ENCODE measurements at places on chromosomes 2 and 18.
A peak's percentile ranks its signal among the peaks of the same experiment; 100 is the strongest.

DNA sequence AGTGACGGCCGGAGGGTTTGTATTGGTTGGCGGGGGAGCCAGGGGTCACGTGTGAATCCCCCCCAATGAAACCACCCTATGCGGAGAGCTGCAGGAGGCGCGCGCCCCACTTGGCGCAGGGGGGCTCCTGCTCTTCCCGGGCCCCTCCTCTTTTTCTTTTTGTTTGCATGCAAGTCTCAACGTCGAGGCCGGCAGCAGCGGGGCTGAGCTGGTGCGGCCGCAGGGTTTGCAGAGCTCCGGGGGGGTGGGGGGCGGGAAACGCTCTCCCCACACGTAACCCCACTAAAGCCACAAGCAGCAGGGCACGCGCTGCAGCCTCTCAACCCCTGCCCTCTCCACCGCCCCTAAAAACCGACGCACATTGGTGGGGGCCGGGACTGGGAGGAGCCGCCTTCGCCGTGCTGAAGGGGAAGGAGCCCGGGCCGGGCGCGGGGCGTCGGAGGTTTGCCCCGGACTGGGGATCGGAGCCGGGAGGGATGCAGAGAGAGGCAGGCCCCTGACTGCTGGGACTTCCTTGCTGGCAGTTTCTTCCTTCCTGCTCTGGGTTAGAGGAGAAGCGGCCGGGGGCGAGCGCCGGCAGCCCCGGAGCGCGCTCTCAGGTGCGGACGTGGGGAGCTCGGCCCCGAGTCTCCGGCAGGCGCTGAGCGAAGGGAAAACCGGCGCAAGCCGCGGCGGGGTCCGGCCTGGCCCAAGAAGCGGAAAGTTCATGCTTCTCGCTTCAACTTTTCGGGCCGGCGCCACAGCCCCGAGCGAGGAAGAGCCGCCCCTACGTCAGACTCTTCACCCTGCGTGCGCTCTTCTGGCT, 864 bp downstream of the LBH start:
- no peak for DNase-seq

DNA sequence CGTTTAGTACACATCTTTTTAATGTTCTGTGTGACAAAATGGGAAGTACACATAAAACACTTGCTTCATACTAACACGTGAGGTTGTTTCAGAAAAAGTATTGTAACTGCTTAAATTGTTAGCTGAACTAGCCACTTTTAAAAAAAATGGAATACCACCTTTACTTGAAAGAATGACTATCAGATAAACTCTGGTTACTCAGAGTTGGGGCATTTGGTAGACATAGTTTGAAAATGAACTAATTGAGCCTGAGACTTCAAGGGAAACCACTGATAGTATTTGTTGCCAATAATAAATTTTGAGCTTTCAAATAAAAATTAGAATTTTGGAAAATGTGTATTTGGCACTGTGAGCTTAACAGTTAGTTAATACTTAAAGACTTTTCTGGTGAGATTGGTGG, 103.0 kb upstream of the FBXO11 start:
- DNase-seq, result no peak

DNA sequence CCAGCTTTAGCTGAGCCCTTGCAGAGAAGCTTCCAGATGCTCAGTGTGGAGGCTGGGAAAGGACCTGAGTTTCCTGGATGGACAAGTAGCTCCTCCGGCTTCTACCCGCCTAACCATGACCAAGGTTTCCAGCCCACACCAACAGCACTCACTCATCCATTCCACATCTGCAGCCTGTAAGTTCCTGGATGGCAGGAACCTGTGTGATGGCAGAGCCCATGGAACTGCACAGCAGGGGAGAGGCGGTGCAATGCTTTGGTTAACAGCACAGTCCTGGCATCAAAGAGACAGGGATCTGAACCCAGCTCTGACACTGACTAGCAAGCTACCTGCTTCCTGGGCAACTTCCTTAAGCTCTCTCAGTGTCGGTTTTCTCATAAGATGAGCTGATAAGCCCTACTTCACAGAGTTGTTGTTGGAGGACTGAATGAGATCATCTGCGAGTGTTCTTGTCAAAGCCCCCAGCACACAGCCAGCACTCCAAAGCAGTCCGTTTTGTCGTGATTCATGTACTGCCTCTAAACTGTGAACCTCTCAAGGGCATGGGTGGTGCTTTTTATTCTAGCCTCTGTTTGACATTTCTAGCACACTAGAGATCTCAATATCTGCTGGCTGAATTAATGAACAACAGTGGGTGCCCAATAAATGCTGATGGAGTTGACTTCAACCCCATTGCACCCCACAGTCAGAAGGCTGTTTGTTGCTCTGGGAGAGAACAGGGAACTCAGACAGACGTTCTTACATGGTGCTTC, 41.6 kb upstream of the OTOF start:
- no peak for DNase-seq

DNA sequence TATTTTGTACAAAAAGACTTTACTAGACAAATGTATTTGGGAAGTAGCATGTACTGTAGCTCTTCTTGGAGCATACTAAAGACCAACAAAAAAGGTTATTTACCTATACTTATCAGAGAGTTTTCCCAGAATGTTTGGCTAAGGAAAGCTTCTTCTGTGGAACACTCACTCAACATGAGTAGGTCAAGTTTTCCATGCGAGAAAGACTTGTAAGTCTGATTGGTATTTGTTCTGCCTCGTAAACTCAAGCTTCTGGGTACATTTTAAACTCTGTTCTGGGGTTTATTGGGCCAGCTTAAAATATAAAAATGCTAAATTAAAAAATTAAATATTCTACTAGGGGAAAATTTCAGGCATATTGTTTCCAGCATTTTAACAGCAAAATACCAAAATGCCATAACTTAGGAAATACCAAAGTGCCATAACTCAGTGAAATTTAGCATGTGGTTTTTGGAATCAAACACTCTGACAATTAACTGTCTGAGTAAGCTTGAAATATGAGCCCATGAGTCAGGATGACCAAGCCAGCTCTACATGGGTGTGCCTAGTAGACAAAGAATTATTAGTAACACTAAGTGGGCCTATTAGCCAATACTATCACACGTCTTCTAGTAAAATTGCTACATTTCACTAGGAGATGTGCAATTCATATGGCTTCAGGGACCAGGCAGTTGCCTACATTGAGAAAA, 47.3 kb upstream of the SERPINE2 start:
- DNase-seq, result peak; percentile 74

DNA sequence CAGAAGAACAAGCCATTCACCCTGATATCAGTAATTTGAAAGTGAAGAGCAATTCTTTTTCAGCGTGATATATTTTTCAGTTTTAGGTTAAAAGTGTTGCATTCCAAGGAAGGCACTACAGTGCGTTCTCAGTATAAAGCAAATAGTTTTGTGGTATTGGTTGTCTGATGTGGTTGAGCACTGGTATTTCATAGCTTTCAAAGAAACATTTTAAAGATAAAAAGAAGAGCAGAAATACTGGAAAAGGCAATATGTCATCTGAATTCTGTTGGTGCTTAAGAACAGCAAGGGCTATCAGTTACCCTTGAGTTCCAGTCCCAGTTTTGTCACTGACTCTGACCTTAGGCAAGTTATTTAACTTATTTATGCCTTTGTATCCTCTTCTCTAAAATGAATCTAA, 191.6 kb downstream of the BABAM2 start:
- no peak for DNase-seq

- DNase-seq, result no peak
Observed at GRCh38 chr2:166104773-166105172, 23.0 kb downstream of the SCN1A start.
